Type B pancreatic cell (in vitro differentiated cells): ENCODE measurements at places on chromosomes 12 and 14.

DNA sequence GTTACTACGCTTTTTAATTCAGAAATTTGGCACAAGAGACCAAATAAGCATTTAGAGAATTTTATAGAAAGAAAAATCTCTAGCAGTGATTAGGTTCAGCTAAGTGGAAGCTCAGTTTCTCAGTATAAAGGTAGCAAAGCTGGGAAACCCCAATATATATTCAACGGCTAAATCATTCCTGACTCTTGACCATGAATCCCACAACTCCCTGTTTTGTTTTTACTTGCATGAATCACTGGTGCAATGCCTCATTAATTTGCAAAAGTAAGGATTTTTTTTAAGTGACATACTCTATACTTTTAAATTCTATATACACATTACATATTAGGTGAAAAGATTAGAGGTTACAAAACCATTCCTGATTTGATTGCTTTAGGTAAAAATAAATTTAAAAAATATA, 74.3 kb upstream of the PLEKHG7 start:
- H3K27ac ChIP-seq: no peak overlapping the region
- no peak overlapping the region for H3K4me3 ChIP-seq
- H3K4me1 ChIP-seq: peaks cover 13% of the 10 kb centered on the region

- no peaks in the 10 kb centered on the region for H3K27me3 ChIP-seq
- no peak for DNase-seq
- peaks cover 9% of the 10 kb centered on the region for H3K4me1 ChIP-seq
These were observed 333.9 kb downstream of the CEP128 start for GRCh38 chr14:80607430-80608190.

GRCh38 chr12:1246637-1247036, 255.6 kb downstream of the ERC1 start:
- peaks cover 9% of the 10 kb centered on the region for H3K36me3 ChIP-seq
- no peak for DNase-seq

GRCh38 chr12:48717252-48717695, 767 bp upstream of the CCNT1 start:
- DNase-seq: no peak

- DNase-seq: no peak
- H3K27ac ChIP-seq: no peak overlapping the region
- H3K4me3 ChIP-seq: no peak overlapping the region
- H3K27me3 ChIP-seq: no peaks in the 10 kb centered on the region
- H3K36me3 ChIP-seq: peaks cover 18% of the 10 kb centered on the region
- H3K4me1 ChIP-seq: no peaks in the 10 kb centered on the region
These were observed 10.8 kb upstream of the TCTN2 start for GRCh38 chr12:123659996-123660727.

DNA sequence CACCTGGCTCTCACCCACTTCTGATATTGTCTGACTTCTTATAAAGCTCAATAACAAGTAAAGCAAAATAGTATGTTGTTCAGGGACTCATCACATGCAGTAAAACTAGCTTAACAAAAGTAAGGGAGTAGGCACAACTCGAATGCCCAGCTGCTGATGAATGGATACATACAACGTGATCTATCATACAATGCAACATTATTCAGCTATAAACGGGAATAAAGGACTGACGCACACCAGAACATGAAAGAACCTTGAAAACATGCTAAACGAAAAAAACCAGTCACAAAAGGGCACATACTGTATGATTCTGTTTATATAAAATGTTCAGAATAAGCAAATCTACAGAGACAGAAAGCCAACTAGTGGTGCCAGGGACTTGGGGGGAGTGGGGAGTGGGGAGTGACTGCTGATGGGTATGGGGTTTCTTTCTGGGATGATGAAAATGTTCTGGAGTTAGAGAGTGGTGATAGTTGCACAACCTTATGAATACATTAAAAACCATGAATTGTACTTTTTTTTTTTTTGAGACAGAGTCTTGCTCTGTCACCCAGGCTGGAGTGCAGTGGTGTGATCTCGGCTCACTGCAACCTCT, 11.1 kb downstream of the PLBD2 start:
- no peaks in the 10 kb centered on the region for H3K27me3 ChIP-seq
- no peak for DNase-seq
- H3K27ac ChIP-seq: no peak overlapping the region
- no peak overlapping the region for H3K4me3 ChIP-seq
- peaks cover 13% of the 10 kb centered on the region for H3K36me3 ChIP-seq
- no peaks in the 10 kb centered on the region for H3K4me1 ChIP-seq

GRCh38 chr12:58172433-58173073, 231.2 kb downstream of the ATP23 start:
- no peak overlapping the region for H3K4me3 ChIP-seq
- H3K27me3 ChIP-seq: peaks cover 22% of the 10 kb centered on the region
- peaks cover 15% of the 10 kb centered on the region for H3K4me1 ChIP-seq
- no peaks in the 10 kb centered on the region for H3K36me3 ChIP-seq

- H3K36me3 ChIP-seq: no peaks in the 10 kb centered on the region
- no peaks in the 10 kb centered on the region for H3K4me1 ChIP-seq
- no peak overlapping the region for H3K27ac ChIP-seq
- no peak for DNase-seq
These were observed 259.6 kb downstream of the FLRT2 start for GRCh38 chr14:85789506-85789905.
